GM23338 (cell line): ENCODE measurements at places on chromosomes 12 and 14.

GRCh38 chr12:69102856-69103255 lies 136.5 kb upstream of the CPSF6 start:
- no peak for DNase-seq

GRCh38 chr12:123387508-123388176 lies 3.7 kb downstream of the KMT5A start:
- peak; percentile 12 for DNase-seq

DNA sequence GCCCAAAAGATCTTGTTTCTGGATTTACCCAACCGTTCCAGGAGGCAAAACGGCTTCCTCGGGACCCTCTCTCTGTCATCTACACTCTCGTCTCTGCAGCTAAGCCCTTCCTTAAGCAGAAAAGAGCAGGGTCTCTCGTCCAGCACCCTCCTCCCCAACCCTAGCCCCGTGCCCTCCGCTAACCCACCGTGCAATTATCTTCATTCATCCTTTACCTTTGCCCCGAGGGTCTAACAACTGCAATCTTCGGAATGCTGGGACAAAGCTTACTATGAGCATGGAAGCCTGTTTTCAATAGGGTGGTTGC lies 276 bp upstream of the BMAL2 start:
- no peak for DNase-seq

DNA sequence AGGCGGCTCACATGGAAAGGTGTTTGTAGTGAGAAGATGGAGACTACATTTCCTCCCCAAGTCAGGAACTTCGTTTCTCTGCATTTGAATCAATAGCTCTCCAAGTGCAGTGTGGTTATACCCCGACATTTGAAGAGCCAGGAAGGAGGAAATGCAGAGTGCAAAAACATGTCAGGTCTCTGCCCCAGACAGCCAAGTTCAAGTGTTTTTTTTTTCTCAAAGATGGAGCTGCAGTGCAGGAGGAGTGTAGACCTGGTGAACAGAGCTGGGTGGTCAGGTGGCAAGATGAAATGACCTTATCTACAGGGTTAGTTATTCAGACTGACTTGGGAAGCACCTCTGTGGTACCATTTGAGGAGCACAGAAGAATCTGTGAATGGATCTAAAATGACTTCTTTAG lies 21.3 kb downstream of the MLXIP start:
- no peak for DNase-seq

- no peak for DNase-seq
These were observed 543.2 kb upstream of the TBX3 start for GRCh38 chr12:115227137-115227615.

GRCh38 chr12:62522984-62523383 lies 56.4 kb downstream of the MON2 start:
- DNase-seq, result no peak

GRCh38 chr12:15979096-15980092 lies 68.3 kb downstream of the DERA start:
- peak; percentile 67 for DNase-seq

DNA sequence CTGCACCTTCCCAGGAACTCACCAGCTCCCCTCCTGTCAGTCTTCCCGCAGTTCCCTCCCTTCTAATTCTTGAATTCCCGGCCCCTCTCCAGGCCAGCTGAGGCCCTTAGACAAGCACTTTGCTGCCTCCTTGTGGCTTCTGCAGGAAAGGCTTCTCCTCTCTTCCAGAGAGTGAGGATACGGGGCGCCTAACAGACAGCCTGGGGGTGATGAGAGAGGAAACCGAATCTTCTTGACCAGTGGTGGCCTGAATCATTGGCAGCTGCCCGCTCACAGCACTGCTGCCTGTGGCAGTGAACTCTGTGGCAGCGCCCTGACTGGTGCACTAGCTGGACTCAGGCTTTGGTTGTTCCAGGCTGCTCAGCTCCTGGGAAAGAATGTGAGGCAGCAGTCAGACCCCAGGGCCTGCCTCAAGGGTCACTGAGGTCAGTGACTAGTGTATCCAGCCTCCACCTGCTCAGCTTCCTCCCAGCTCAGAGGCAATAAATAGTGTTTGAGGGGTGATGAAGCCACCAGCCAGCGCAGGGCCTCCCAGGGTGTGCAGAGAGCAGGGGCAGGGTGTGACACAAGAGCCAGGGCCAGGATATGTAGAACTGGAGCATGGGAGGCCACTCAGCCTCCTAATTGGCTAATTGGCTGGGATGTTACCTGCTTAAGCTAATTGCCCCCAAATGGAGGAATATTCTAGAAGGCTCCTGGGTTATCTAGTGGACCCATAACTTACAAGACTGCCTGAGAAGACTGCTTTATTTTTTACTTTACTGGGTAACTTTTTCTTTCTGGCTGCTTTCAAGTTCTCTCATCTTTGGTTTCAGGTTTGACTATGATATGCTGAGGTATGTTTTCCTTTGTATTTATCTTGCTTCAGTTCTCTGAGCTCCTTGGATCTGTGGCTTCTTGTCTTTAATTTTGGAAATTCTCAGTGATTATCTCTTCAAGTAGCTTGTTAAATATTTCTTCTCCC lies 12.9 kb upstream of the MCRS1 start:
- DNase-seq, result peak; percentile 98

DNA sequence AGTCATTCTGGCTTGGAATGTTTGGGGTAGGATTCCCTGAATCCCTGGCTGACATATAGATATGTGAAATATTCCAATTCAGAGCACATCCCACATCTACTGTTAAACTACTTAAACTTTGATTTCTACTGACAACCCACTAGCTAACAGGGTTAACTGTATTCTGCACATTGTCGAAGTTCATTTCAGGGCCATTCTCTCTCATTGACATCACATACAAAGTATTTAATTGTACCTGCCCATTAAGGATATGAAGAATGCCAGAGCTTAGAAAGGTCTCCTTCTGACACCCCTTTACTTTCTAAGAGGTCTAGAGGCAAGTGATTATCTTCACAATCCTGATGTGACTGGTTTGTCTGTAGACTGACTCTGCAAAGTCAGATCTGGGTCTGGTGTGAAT lies 2.8 kb upstream of the DCN start:
- no peak for DNase-seq

DNA sequence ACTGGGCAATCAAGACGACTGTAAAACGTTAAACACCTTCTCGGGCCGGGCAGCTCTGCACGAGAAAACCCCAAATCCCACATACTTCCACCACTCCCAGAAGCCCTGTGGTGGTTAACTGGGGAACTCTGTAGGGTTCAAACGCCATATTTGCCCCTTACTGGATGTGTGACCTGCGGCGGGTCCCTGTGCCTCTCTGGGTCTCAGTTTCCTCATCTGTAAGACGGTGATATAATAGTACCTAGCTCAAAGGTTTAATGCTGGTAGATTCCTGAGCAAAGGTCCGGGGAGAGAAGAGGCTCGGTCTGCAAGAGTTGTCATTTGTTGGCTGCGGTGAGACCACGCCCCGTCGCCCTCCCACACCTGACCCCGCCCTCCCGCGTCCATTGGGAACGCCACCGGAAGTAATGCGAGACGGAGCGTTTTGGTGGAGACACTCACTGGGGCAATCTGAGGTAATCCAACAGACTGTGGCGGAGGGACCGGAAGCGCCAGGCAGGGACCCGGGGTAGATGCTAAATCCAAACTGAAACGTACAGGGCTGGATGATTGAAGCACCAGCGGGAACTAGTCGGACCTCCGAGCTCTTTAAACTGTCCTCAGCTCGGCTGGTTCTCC lies 661 bp upstream of the OGFOD2 start:
- peak; percentile 99 for DNase-seq

DNA sequence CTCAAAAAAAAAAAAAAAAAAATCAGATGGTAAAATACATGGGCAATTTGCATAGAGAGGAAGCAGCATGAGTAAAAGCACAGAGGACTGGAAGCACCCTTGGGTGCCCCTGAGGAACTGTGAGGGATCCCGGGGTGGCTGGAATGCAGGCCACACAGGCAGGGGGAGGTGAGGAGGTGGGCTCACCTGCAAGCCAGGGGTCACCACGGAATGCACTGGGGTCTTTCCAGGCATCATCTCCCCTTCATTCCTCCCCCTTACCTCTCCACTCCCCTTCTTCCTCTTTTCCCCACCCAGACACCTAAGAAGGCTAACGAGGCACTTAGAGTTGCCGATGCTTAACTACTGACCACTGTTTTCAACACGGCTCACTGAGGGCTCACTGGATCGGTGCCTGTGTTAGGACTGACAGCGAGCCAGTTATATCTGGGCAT lies 14.4 kb upstream of the HIP1R start:
- DNase-seq, result no peak

DNA sequence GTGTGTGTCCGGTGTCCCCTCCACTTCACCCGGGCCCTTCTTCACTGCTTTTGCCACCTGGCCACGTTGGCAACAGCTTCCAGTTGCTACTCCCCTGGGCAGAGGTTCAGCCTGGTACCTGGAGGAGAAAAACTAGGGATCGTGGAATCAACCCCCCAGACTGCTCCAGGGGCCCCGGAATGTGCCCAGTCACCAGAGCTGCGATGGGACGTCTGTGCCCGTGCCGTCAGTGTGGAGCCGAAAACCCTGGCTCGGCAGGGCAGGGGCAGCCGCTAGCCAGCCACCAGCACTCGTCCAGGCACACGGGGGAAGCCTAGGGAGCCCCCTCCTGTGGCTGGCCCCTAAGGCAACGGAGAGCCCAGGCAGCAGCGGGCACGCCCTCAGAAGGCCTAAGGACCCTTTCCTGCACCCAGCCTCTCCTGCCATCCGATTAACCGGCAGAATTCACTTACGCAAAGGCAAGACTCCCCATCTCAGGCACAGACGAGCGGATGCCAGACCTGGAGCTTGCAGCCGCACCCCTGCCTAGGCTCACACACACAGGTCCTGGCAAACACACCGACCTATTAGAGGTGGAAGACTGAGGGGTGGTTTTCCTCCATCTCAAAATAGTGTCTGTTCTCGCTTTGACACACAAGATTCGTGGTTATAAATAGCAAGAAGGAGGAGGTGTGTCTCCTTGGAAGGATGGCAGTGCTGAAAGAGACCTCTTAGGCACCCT lies 62.6 kb downstream of the FBXL14 start:
- no peak for DNase-seq

- no peak for DNase-seq
These were observed 22.3 kb upstream of the CATSPERB start for GRCh38 chr14:91754185-91754584.

GRCh38 chr14:48323665-48324064 lies 648.3 kb upstream of the MDGA2 start:
- DNase-seq, result no peak

GRCh38 chr12:131808744-131809371 lies 19.3 kb upstream of the MMP17 start:
- DNase-seq, result peak; percentile 58

GRCh38 chr12:132853285-132854092 lies 24.8 kb upstream of the GOLGA3 start:
- DNase-seq, result no peak

DNA sequence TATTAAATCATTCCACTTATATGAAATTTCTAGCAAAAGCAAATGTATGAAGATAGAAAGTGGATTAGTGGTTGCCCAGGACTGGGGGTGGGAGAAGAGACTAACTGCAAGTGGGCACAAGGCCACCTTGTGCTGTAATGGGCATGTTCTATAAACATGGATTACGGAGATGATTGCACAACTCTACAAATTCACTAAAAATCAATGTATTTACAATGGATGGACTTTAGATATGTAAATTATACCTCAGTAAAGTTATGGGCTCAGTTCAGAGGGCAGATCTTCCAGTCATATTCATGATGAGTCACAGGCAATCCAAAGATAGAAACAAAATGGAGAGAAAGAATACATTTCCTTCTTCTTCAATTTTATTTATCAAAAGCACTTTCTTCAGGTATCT lies 173.9 kb downstream of the NDUFA12 start:
- no peak for DNase-seq

DNA sequence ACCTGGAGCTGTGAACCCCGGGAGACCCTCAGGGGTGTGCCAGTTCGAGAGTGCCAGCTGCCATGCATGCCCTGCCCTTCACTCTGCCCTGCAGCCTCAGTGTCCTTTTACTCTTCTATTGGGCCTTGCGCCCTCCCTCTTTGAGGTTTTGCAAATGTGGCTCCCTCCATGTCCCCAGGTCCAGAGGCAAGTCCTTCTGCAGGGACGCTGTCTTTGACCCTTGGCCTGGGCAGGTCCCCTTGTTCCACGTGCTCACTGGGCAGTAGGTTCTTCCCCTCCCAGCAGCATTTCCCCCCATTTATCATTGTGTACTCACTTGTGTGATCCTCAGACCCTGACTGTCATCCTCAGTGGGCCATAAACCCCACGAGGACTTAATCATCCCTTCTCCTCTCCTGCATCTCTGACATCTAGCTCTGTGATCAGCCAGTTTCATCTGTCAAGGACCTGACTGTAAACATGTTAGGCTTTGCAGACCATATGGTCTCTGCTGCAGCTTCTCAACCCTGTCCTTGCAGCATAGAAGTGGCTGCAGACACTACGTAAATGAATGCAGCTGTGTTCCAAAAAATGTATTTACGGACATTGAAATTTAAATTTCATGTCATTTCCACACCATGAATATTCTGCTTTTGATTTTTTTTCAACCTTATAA lies 36.6 kb downstream of the TSPAN9 start:
- no peak for DNase-seq

DNA sequence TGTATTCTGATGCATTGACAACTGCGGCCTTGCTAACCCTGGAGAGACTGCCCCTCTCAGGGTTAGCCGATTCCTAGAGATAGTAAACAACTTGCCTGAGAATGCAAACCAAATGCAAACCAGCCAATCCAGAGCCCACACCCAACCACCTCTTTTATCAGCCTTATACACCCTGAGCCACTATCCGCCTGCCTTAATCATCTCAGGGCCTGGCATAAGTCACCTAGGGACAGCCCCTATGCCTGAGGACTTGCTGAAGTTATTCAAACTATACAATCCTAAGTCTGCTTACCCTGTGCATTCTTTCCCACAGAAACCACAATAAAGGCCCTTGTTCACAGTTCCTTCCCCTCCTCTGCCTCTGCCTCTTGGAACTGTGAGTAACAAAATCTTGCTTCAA lies 177.2 kb downstream of the KCNA5 start:
- DNase-seq, result no peak

GRCh38 chr14:104593241-104593701 lies 11.3 kb downstream of the TMEM179 start:
- peak; percentile 30 for DNase-seq

DNA sequence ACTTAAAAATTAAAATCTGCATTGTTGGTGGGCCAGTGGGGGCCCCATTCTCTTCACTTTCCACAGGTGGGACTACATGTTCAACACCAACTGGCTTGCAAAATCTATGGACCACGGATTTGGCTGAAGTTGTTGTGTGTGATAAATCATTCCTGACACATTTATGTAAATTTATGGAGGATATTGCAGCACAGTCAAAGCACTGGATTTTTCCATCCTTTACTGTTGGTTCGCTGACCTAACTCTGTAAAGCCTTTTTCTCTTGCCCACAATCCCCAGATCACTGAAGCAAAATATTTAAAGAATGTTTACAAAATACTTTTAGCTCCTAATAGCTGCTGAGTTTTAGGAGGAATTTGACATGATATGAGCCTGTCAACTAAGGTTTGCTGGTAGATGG lies 219.7 kb upstream of the PRICKLE1 start:
- DNase-seq, result no peak

GRCh38 chr12:7072035-7072434 lies 11.5 kb downstream of the C1S start:
- DNase-seq, result no peak

- DNase-seq, result peak; percentile 62
These were observed 72.4 kb downstream of the IQSEC3 start for GRCh38 chr12:138898-139534.

- DNase-seq, result peak; percentile 50
These were observed 218.6 kb downstream of the SYT1 start for GRCh38 chr12:79083181-79083580.
